ENCODE measurements at places on chromosomes 1 and 21. TPM values are rescaled to one million over a fixed set of nuclear protein-coding genes. Genes with fewer than 3 reads are reported as not detected.

The LPAR3 gene
- total RNA-seq = 0.32 TPM

The GPATCH4 gene
- 10.5 TPM for total RNA-seq

The MYOG gene
- total RNA-seq = not detected

The PDZK1 gene
- 0.39 TPM for total RNA-seq

The IRF2BP2 gene
- 87.3 TPM for total RNA-seq

The DNALI1 gene
- 8.1 TPM for total RNA-seq

The CRNN gene
- not detected for total RNA-seq

The ATP1A4 gene
- total RNA-seq = not detected

The EPHX1 gene
- total RNA-seq = 122 TPM

The DCST1 gene
- not detected for total RNA-seq

The BEST4 gene
- 0.13 TPM for total RNA-seq

The PANK4 gene
- total RNA-seq = 15.0 TPM
